ENCODE measurements at places on chromosomes 7 and 10.

- DNase-seq, result no peak
These were observed 84.4 kb downstream of the C10orf90 start for GRCh38 chr10:126586128-126586527.

DNA sequence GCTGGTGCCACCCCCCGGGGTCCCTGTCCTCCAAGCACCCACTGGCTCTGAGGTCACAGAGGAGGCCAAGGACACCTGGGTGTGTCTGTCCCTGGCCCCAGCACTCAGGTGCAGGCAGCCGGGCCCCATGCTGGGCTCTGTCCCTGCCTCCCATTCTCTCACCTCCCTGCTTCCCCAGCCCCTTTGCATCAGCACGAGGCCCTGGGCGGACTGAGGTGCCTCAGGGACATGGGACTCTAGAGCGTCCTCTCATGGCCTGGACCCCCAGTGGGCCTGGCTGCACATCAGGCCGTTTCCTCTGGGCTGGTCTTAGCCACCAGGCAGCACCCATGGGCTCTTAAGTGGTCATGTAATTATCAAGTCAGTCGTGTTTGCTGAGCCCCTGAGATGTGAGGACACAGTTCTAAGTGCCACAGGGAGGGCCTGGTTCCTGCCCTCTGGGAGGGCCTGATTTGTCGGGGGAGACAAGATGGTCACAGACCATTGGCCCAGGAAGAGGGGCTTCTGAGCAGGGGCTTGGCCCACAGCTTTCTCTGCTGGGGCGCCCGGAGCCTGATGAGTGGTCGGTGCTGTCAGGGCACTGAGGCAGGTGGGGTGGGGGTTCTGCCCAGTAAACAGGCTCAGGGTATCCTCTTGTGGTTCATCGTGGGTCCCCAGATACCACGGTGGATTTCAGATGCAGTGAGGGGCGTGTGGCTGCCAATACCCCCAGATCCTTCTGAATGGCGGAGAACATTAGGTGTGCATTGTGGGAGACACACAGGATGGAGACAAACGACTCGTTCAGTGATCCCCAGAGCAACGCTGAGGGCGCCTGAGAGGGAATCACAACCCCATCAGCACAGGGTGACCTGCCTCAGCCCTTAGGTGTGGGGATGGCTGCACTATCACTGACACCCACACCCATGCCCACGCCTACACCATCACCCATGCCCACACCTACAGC, 152.5 kb downstream of the WDR37 start:
- DNase-seq, result no peak

- no peak for DNase-seq
These were observed 92.1 kb downstream of the BTRC start for GRCh38 chr10:101446071-101446470.

- no peak for DNase-seq
These were observed 132.3 kb downstream of the SPAG6 start for GRCh38 chr10:22477334-22478287.

- no peak for DNase-seq
These were observed 247.7 kb downstream of the IPMK start for GRCh38 chr10:58019863-58020537.

DNA sequence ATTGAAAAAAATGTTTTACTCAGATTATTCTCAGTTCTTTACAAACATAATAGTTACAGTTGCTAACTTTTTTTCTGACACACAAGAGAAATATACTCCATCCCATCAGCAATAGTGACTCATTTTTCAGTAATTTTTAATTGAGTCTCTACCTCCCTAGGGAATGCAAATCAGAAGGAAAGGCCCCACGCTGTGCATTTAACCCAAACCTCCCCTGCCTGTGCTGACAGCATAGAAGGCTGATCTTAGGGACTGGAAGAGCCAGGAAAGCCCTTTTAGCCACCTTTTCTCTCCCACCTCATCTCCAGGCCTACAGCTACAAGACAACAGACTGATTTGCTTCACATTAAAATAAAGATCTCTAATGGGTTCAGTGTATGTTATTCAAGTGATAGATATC, 24.7 kb upstream of the PIK3CG start:
- DNase-seq, result no peak

- no peak for DNase-seq
These were observed 69.3 kb upstream of the PRR15 start for GRCh38 chr7:29494350-29494749.

DNA sequence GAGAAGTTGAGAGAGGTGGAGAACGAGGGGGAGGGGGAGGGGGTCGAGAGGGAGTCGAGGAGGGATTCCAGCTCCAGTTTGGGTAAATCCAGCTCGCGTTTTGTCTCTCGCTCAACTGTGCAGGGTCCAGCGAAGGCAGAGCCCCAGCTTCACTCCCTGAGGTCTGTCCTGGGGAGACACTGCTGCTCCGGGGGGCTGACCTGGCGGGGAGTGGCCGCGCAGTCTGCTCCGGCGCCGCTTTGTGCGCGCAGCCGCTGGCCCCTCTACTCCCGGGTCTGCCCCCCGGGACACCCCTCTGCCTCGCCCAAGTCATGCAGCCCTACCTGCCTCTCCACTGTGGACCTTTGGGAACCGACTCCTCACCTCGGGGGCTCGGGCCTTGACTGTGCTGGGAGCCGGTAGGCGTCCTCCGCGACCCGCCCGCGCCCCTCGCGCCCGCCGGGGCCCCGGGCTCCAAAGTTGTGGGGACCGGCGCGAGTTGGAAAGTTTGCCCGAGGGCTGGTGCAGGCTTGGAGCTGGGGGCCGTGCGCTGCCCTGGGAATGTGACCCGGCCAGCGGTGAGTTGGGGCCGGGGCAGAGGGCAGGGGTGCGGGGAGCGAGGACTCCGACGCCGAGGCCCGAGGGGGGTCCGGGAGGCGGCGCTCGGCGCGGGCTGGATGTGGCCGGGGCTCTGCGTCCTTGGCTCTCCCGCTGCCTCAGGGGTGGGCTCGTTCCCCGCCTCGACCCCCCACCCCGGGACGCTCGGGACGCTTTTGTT, at the start of gene TET1:
Gene TET1 (plus strand): TSS at position 152 of the 757 bp plus-strand sequence. CDS start 12,002 bp downstream, outside the sequence.
- DNase-seq, result no peak

DNA sequence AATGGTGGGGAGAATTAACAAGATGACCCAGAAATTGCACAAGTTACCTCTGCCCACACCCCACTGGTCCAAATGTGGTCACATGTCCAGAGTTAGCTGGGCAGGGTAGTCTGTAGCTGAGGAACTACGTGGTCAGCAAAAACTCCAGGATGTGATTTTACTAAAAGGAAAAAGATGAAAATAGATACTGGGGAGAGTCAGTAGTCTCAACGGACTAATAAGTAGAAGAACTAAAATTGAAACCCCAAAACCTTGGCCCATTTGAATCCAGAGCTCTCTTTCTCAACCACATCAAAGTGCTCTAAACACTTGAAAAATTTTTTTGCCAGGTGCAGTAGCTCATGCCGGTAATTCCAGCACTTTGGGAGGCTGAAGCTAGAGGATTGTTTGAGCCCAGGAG, 146.3 kb downstream of the SKIDA1 start:
- DNase-seq, result no peak

DNA sequence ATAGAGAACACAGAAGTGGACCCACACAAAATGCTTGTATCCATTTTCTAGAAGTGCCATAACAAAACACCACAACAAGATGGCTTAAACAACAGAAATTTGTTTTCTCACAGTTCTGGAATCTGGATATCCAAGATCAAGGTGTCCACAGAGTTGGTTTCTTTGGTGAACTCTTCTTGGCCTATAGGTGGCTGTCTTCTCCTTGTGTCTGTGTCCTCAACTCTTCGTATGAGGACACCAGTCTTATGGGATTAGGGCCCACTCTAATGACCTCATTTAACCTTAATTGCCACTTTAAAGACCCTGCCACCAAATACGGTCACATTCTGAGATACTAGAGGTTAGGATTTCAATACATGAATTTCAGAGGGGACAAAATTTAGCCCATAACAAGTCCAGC, 30.8 kb upstream of the C10orf71 start:
- DNase-seq, result no peak

DNA sequence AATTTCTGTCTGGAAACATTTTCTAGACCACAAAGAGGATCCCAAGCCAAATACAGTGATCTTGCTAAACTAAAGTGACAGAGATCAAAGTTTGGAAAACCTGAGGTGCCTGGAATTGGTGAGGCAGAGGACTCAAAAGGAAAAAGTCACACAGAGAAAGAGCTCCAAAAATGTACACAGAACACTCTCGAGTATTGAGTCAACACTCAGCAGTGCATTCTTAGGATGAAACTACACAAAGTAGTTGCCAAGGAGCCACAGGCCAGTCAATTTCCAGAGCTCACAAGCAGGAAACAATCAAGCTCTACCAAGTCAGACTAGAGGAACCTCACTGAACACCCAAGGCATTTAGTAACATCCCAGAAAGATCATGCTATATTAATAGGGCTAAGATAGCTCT, 61.3 kb downstream of the MICU1 start:
- DNase-seq, result no peak

GRCh38 chr10:101588879-101589278, 758 bp downstream of the DPCD start:
- DNase-seq, result peak; percentile 45

GRCh38 chr7:44498230-44498954, 7.9 kb upstream of the NUDCD3 start:
- DNase-seq, result no peak

DNA sequence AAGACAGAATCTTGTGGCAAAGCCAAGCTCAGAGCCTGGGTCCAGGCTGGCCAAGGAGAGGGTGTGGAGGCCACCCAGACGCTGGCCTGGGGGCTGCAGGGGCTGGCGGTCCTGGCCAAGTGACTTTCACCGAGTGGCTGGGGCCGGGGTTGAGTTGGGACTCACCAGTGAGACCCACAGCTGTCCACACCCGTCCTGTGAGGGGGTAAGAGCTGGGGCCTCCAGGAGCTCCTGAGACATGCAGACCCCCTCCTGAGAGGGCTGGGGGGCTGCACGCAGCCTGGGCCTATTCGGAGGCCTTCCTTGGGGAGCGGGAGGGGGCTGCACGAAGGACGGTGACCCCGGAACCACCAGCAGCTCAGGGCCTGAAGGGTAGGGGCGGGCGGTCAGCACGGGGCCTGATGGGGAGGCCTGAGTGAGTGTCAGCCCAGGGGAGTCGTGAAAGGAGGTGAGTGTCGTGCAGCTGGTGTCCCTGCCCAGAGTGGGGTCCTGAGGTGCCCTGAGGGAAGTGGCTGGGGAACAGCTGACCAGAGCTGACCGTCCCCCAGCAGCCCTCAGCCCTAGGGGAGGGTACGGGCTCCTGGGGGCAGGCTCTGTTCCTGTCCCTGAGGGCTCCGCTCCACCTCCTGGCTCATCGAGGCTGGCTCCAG, 100.9 kb downstream of the FOXL3 start:
- no peak for DNase-seq

DNA sequence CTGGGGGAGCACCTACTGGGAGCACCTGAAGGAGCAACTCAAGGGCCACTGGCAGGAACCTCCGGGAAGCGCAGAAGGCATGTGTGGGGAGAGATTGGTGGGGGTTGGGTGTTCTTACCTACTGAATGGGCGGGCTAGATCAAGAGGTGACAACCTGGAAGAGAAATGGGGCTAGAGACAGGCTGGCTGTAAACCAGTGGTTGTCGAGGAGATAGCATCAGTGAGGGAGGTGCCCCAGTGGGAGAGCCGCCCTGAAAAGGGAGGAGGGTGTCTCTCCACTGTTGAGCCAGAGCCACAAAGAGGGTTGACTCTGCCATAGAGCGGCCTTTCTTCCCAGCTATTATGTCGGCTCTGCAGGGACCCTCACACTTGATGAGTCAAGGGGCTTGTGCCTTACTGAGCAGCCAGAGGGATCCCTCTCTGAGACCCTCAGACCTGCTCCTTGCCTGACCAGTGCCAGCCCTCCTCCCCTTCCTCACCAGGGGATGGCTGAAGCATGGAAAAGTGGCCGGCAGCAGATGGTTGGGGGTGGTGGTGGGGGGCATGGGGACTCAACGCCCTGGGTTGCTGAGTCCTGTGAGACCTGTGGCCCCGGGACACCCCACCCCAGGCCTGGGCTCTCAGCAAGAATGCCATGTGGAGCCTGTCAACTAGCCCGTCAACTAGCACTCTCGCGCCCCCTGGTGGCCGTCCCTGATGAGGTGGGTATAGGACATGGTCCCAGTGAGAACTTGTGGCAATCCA, 36.4 kb upstream of the PURB start:
- peak; percentile 77 for DNase-seq

DNA sequence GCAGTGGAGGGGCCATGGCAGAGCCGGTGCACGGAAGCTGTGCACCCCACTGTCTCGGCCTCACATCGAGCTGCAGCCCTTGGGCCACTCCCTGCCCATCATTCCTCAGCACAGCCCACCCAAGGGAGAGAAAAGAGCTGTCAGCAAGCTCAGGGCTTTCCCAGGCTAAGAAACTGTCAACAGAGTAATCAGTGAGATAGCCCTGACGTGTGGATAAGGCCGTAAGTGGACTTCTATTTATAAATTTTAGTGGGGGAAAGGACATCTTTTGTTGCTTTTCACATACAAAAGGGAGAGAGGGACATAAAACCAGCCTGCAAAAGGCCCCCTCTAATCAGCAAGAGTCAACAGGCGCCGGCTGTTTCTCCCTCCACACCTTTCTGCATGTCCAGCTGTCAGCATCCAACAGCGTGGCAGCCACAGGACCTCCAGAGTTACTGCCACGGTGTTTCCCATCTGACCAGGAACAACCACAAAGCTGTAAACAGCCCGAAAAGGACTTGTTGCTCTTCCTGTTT, 56.8 kb upstream of the DDC start:
- no peak for DNase-seq

DNA sequence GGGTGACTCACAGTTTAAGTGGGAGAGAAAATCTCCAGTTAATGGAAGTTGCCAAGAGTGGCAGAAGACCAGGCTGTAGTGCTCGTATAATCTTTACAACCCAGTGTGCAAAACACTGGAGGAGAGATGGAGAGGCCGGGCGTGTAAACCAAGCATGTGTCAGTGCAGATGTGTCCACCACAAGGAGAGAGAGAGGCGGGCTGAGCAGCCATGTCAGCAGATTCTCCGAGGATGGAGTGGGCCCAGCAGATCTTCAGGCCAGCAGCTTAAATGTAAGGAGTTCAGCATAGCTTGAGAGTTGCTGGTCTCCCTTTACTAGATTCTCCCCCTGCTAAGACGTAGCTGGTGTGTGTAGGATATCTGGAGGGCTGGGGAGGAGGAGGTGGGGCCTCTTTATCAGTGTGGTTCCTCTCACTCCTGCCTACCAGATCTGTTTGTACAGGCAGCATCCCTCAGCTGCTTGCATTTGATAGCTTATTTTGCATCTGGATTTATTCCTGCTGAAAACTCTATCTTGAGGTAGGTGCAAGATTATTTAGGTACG, 13.7 kb downstream of the BPGM start:
- no peak for DNase-seq

All from HT-29 (cell line).